ENCODE measurements at places on chromosomes 13 and 19.

DNA sequence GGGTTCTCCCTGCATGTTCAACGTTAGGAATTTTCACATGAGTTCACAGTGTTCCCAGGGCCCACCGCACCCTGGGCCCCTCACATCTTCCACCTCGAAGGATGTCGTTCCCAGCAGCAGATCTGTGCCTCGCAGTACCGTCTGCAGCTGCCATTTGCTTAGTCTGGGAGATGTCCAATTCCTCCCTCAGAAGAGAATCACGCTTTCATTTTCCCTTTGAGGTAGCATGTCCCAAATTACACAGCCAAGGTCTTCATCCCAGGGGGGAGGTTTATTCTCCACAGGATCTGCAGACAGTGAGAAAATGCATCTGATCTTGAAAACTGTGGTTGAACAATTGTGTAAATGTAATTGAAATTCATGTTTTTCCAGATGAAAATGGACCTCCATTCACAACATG lies 150.2 kb downstream of the DCT start:
- no peak for DNase-seq

GRCh38 chr19:271856-272255 lies 19.3 kb downstream of the PLPP2 start:
- no peak for DNase-seq

DNA sequence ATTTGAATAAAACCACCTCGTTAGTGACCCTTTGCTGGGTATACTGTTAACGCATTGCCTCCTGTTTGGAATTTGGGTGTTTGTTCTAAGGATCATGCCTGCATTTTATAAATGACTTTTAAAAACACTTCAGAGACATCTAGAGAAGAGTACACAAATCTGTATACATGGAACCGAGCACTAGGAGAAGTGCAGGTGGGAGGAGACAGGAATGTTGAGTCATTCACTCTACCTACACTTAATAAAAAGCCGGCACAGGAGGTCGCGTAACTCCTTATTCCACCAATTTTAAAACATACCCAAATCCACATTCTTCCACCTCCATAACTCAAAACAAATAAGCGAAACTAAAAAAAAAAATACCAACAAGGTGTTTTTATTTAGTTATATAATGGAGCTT lies 48.6 kb downstream of the FGF9 start:
- no peak for DNase-seq

DNA sequence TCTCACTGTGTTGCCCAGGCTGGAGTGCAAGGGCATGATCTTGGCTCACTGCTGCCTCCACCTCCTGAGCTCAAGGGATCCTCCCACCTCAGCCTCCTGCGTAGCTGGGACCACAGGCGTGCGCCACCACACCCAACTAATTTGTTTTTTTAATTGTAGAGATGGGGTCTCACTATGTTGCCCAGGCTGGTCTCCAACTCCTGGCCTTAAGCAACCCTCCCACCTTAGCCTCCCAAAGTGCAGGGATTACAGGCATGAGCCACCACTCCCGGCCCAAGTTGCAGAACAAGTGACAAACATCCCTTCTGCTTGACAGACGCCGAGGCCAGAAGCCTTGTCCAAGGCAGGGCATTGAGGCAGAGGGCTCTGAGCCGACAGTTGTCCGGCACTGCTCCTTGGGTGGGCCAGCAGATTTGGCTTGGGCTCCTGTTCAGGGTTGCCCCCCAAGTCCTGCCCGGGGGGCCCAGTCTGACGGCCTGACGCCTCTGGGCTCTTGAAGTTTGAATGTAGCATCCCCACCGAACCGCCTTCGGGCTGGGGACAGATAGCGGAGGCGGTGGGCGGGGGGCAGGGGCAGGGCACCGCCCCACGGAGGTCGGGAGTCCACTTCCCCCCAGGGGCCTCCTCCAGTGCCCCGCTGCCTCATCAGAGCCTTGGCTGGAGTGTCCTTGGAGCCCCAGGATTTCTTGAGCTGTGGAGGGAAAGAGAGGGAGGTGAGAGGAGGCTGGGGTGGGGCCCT lies 5.7 kb upstream of the SPACA4 start:
- DNase-seq: no peak

Measured in GM12878 (cell line).